Cardiac septum (tissue), 1 donor: ENCODE measurements at places on chromosomes 1 and 21. TPM values are rescaled to one million over a fixed set of nuclear protein-coding genes. Genes with fewer than 3 reads are reported as not detected.

BATF3 gene
- total RNA-seq = 1.9 TPM

NBPF10 gene
- 0.92 TPM for total RNA-seq

DNA sequence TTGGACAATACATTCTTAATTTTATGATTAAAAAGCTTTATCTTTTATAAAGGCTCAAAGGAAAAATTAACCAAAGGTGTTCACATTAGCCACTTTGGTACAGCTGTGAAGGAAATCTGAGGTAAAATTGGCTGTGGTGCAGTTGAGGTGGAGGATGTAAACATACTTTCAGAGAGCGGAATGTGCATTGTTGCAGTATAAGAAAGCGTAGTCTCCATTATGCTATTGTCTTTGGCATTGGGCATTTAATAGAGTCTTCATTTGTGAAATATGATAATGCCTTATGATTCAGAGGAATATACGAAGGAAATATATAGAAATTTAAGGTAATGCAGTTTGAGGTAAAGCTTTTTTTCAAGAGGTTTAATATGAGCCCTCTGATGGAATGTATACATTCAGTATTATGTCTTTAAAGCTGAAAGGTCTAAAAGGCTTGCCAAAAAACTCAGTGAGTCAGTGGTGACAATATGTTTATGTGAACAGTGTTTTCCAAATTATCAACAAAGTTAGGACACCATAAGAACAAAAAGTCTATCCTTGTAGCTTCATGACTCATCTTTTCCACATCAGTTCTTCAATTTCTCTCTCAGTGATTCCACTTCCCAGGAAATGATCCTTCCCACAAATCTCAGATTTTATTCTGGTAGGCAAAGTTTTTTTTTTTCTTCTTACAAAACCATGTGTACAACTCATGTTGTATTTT, 26.9 kb upstream of the DDR2 start:
- DNase-seq = no peak

DNA sequence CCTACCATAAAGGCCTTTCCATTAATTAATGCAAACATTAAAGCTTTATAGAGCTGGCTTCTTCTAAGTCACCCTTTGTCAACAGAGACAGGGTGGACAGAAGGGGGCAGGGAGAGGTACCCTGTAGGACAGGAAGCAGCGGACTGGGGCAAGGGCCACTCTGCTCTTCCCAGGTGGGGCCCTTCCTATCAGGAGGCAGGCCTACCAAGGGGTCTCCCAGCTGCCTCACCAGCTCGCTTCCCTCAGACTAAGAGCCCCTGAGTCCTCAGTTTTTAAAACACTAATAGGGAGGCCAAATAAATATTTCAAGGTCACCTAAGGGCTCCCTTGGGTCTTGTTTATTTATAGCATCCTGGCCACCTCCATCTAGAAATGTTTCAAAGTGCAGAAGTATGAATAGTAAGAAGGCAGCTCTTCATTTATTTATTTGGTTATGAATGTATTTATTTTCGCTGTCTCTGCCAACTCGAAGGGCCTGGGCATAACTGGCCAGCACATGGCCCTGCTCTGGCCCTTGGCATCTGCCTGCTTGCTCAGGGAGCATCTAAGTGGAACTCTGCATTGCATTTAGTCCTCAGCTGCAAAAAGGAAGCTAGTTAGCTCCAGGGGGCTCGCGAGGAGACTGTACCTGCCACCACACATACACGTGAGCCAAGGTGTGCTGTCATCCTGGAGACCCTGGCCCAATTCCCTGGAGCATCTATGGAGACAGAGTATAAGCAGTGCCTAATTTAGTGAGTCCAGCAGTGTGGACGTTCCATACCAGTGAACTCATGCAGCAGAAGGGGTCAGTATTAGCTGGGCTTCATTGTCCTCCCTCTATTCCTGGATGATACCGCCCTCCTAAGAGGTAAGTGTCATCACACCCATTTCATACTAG, 395.1 kb upstream of the VAMP3 start:
- DNase-seq = no peak

GRCh38 chr1:1599030-1599934, 653 bp downstream of the FNDC10 start:
- no peak for DNase-seq

DNA sequence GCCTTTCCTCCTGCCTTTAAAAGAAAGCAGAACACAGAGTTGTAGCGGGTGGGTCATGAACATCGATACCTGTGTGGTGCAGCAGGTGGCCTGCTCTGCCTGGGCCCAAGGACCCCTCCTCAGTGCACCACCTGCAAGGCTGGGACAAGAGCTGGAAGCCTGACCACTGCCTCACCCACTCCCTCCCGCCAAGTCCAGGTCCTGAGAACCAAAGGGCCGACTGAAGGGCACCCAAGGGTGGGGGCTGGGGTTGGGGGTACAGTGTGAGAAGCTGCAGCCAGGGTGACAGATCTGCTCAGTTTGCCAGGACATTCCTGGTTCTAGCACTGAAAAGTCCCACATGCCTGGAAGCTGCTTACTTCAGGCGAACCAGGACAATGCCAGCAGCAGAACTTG, 36.1 kb downstream of the NTPCR start:
- no peak for DNase-seq

DNA sequence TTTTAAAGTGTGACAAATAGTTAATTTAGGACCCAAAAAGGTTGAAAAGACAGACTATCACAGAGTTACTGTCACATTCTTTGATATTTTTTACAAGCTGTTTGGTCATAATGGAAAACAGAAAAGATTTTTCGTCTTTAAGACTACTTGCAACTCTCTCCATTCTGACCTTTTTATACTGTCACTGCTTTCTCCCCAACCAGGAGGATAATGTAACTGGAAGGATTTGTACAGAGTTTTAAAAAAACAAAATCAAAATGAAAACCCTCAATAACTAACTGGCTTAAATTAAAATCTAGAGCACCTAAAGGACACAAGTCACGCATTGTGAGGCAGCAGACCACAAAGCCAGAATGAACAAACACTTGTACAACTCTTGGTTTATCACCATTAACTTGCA, 257.7 kb downstream of the FAF1 start:
- no peak for DNase-seq

GRCh38 chr1:155093911-155094621, 15.4 kb downstream of the EFNA3 start:
- DNase-seq = no peak
